ENCODE measurements at places on chromosomes 1 and 21.
A peak's percentile ranks its signal among the peaks of the same experiment; 100 is the strongest.

GRCh38 chr1:160731990-160732389 lies 7.1 kb upstream of the SLAMF7 start:
- no peak for DNase-seq

DNA sequence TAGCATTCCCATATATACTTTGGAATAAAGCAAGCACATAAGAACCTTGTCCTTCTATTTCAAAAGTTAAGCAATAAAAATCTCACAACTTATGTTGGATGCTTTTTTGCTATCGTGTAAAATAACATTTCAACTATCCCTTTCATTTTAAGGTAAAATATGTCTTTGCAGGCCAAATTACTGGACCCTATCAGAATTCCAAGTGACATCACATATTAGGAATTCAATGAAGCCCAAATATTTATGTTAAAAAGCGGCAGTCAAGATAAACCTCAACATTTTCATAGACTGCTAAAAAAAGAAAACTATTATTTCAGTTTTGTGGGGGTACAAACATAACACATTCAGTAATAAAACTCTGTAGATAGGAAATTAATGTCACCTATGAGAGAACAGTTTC lies 252.0 kb downstream of the KCTD3 start:
- DNase-seq: no peak

DNA sequence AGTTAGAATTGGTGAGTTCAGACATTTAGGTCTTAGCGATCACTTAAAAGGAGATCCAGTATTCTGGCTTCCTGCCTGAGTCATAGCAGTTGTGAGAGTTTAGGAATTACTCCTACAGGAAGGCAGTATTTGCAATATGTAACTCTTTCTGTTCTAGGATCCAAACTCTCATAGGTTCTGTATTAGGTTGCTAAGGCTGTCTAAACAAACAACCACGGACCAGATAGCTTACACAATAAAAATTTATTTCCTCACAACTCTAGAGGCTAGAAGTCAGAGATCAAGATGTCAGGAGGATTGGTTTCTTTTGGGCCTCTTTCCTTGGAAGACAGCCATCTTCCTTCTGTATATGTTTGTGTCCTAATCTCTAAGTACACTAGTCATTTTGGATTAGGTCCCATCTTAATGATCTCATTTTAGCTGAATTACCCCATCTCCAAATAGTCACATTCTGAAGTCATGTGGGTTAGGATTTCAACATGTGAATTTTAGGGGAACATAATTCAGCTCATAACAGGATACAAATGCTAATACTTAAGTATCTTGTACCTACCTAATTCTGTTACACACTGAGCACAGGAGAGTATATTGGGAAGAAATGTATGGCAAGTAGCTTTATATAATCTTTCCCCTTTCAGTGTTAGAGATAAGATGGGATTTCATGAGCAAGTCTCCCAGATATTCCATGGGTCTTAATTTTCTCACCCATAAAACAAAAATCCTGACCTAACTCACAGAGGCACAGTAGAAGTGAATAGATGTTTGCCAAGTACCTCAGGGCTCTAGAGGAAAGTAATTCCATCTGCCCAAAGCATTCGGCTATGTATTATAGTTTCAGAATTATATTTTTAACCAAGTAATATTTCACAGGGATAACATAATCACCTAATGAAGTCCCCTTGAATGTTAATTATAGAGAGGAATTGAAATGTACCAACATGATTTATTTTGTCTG lies 144.4 kb downstream of the PTBP2 start:
- DNase-seq: no peak

DNA sequence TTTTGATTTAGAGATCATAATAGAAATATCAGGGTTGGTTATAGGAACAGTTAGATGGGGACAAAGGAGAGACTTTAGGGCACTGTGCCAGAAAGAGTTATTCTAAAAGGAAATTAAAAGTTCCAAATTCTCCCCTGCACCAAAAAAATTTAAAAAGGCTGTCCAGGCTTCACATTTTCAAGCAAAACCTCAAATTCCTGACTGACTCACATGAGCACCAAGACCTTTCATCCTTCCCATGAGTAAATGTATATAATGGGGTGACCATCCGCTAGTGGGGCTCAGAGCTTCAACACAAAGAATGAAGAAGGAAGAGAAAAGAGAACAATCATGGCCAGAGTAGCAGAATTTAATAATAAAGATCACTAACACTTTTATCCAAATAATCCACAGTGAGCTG lies 131.6 kb upstream of the MROH9 start:
- no peak for DNase-seq

GRCh38 chr1:221172841-221173240 lies 293.6 kb downstream of the HLX start:
- DNase-seq: no peak

GRCh38 chr1:201299968-201300367 lies 16.7 kb downstream of the PKP1 start:
- DNase-seq: no peak

DNA sequence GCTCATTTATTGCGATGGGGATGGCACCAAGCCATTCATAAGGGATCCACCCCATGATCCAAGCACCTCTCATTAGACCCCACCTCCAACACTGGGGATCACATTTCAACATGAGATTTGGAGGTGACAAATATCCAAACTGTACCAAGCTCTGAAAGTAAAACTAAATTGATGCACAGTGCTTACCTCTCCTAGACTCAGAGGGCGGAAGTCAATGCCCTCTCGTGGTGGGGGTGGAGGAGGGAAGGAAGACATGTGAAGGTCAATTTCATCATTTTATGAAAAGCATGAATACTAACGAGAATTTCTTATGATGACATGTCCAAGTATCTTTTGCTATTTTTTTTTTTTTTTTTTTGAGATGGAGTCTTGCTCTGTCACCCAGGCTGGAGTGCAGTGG lies 120.0 kb downstream of the PGBD5 start:
- peak; percentile 24 for DNase-seq

DNA sequence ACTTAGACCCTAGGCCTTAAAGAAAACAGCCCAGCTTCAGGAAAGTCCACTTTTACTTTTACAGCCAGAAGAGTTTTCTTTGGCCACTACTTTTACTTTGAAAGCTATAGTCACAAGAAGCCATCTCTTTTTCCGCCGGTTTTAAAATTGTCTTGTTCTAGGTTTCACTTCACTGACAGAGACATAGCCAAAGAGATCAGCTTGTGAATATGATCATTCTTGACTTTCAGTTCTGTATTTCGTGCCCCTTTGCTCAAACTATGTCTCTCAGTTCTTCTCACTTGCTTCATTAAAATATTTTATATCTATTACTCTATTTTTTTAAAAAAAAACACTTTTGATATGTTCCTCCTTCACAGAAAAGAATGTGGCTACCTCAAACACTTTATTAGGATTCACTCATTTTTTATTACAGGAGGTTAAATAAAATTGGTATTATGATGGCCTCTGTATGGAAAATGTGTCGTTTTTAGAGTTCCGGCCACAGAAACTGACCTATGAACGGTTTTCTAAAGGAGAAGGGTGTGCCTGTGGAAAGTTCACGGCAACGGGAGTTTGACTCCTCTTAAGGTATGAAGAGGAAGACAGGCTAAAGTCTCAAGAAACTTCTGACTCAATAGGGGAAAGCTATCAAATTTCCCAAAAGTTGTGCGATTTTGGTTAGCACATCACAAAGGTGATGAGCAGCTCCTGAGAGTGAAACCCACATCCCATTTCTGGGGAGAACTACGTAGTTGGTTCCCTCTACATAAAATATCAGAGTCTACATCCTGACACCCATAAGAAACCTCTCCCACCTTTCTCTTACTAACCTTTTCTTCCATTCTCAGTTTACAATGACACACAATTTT lies 1.2 kb downstream of the MCOLN2 start:
- DNase-seq: no peak
